ENCODE measurements at places on chromosomes 7 and 10.

GRCh38 chr7:118492466-118492865 lies 268.0 kb downstream of the ANKRD7 start:
- no peaks in the 10 kb centered on the region for H3K36me3 ChIP-seq
- no peak overlapping the region for H3K27ac ChIP-seq
- H3K27me3 ChIP-seq = no peaks in the 10 kb centered on the region
- ATAC-seq = no peak

GRCh38 chr7:437329-438251 lies 82.1 kb downstream of the PDGFA start:
- H3K4me3 ChIP-seq = no peak overlapping the region
- ATAC-seq = no peak
- H3K4me1 ChIP-seq = no peaks in the 10 kb centered on the region
- H3K27me3 ChIP-seq = peaks cover 25% of the 10 kb centered on the region
- no peaks in the 10 kb centered on the region for H3K36me3 ChIP-seq

DNA sequence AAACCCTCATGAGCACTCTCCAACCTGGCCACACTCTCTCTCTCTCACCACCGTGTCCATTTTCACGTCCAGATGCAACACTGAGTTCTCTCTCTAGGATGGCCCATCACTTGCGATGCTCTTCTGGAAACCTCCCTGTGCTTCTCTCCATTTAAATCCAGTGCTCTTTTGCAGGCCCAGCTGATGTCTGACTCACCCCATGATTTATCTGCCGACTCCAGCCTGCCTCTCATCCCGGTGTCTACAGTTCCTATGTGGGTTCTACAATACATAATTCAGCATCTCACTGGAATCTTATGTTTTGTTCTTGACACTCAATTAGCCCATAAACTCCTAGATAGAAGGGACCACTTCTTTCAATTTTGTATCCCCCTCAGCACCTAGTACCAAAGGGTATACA lies 5.0 kb downstream of the TPK1 start:
- peaks cover 5% of the 10 kb centered on the region for H3K36me3 ChIP-seq
- H3K4me1 ChIP-seq = peaks cover 15% of the 10 kb centered on the region
- H3K4me3 ChIP-seq = no peak overlapping the region
- no peak overlapping the region for H3K27ac ChIP-seq

- H3K36me3 ChIP-seq = peaks cover 62% of the 10 kb centered on the region
- no peak overlapping the region for H3K27ac ChIP-seq
- no peak for ATAC-seq
- peaks cover 17% of the 10 kb centered on the region for H3K4me1 ChIP-seq
- no peaks in the 10 kb centered on the region for H3K27me3 ChIP-seq
- H3K4me3 ChIP-seq = no peak overlapping the region
Observed at GRCh38 chr7:24869572-24869971, 110.4 kb downstream of the OSBPL3 start.

- ATAC-seq = no peak
- H3K27ac ChIP-seq = peak overlapping the region; percentile 96
- peaks cover 81% of the 10 kb centered on the region for H3K36me3 ChIP-seq
Observed at GRCh38 chr10:62076891-62077290, 175.4 kb downstream of the ARID5B start.

DNA sequence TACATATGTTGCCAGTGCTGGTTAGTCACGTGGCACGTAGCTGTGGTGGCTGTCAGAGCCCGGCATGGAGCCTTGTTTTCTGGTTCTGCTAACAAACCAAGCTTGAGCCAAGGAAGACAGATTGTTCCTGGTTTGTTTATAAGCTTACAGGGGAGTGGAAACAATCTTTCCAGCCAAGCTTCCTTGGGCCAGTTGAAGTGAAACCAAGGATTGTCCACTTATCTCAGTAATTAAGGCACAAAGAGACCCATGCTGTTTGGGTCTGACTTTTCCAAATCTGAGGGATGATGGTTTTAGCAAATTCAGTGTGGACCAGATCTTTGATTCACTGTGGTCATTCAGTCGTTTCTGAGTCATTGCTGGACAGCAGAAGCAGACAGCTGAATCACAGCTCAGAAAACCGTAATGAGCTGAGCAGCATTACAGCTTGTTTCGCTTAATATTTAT lies 297.3 kb upstream of the COBL start:
- H3K27me3 ChIP-seq = no peaks in the 10 kb centered on the region
- no peaks in the 10 kb centered on the region for H3K4me1 ChIP-seq
- H3K4me3 ChIP-seq = no peak overlapping the region
- no peak for ATAC-seq

DNA sequence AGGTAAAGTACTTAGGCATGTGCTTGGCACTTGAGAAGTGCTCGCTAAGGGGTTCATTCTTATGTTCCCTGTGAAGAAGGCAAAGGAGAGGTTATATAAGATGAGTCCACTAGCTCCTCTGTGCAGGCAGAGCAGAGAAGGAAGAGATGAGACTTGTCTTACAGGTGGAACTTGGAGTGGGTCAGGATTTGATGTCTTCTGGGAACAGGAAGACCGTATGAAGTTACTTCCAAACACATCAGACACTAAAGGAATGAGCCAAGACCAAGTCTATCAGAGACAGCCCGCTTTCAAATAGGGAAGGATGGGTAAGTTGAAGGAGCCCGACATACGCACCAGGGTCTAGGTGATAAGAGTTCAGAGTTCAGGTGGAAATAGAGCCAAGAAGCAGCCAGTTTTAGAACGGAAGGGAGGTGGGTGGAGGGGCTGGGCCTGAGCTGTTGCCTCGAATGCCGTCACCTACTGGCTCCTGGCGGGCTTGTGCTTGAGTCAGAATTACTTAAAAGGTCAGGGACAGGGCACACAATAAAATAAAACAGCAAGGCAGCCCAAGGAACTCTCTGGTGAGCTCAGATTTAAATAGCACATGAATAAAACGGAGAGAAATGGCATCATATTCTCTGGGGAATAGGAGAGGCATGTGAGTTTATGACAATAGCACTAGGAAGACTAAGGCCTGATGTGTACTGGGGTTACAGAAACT lies 56.1 kb upstream of the GRB10 start:
- ATAC-seq = no peak
- peaks cover 13% of the 10 kb centered on the region for H3K27me3 ChIP-seq
- no peak overlapping the region for H3K4me3 ChIP-seq
- H3K36me3 ChIP-seq = no peaks in the 10 kb centered on the region
- H3K4me1 ChIP-seq = no peaks in the 10 kb centered on the region
- no peak overlapping the region for H3K27ac ChIP-seq

- H3K4me3 ChIP-seq = no peak within 1 kb of the TSS
- H3K27ac ChIP-seq = no peak within 1 kb of the TSS
- ATAC-seq = peak; percentile 18
- no peaks in the 10 kb centered on the region for H3K36me3 ChIP-seq
- H3K4me1 ChIP-seq = no peaks in the 10 kb centered on the region
Observed at GRCh38 chr10:43371418-43371817, at the start of gene FXYD4. TSS of gene FXYD4 (plus strand) at chr10:43371636. CDS start at chr10:43373747, 2,111 bp downstream.

DNA sequence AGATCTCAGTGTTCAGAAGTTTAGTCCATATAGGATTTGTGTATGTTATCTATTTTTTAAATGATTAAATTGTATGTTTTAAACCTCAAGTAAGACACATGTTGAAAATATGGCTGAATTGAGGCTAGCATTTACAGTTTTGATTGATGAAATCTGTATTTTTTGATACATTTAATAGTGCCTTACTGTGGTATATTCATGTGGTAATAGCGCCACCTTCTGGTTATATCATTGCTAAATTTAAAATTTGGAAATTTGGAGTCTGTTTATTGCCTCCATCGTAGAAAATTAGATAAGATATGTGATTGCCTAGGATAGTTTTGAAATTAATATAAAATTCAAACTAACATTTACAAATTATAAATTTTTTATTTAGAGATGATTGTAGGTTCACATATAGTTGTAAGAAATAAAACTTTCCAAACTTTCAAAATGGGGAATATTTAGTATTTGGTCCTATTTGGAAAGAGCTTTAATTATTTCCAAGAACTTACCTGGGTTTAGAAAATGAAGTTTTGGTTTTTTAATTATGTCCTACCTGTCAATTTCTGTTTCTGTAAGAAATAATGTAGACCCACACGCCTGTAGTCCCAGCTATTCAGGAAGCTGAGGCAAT lies 19.1 kb upstream of the ARMS2 start:
- no peak for ATAC-seq
- H3K4me1 ChIP-seq = no peaks in the 10 kb centered on the region
- H3K4me3 ChIP-seq = no peak overlapping the region
- H3K27me3 ChIP-seq = no peaks in the 10 kb centered on the region
- H3K36me3 ChIP-seq = no peaks in the 10 kb centered on the region

DNA sequence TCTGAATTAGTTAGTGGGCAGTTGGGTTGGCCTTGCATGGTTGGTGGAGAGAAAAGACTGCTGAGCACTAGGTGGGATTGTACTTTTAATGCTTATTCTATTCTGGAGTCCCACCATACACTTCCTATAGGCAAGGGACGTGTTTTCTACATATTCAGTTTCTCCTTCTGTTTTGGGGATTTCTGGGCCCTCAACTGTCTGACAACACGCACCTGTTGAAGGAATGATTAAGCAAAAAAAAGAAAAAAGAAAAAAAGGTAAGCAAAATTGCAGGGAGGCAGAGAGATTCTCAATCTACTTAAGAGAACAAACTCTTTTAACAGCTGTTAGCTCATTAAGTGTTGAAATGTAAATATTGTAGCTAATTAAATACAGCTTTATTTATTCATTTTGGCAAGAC lies 541.3 kb downstream of the CALN1 start:
- no peak overlapping the region for H3K27ac ChIP-seq
- no peaks in the 10 kb centered on the region for H3K27me3 ChIP-seq
- ATAC-seq = no peak
- no peak overlapping the region for H3K4me3 ChIP-seq

- H3K27me3 ChIP-seq = peaks cover 18% of the 10 kb centered on the region
- no peak overlapping the region for H3K27ac ChIP-seq
- H3K4me3 ChIP-seq = no peak overlapping the region
- ATAC-seq = no peak
Observed at GRCh38 chr10:104190695-104191094, 41.5 kb downstream of the CFAP43 start.

GRCh38 chr10:109889867-109890266 lies 33.4 kb downstream of the XPNPEP1 start:
- H3K36me3 ChIP-seq = peaks cover 30% of the 10 kb centered on the region
- ATAC-seq = no peak
- peaks cover 9% of the 10 kb centered on the region for H3K4me1 ChIP-seq
- no peaks in the 10 kb centered on the region for H3K27me3 ChIP-seq
- no peak overlapping the region for H3K4me3 ChIP-seq

DNA sequence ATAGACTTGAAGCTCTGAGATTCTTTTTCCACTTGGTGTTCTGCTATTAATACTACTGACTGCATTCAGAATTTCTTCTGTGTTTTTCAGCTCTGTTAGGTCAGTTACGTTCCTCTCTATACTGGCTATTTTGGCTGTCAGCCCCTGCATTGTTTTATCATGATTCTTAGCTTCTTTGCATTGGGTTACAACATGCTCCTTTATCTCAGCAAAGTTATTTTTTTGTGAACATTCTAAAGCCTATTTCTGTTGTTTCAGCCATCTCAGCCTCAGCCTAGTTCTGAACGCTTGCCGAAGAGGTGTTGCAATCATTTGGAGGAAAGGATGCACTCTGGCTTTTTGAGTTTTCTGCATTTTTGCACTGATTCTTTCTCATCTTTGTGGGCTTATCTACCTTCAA lies 201.5 kb upstream of the GNAI1 start:
- no peak overlapping the region for H3K4me3 ChIP-seq
- no peaks in the 10 kb centered on the region for H3K27me3 ChIP-seq
- H3K36me3 ChIP-seq = no peaks in the 10 kb centered on the region
- no peak overlapping the region for H3K27ac ChIP-seq
- no peaks in the 10 kb centered on the region for H3K4me1 ChIP-seq

GRCh38 chr10:34010891-34011290 lies 676.4 kb upstream of the NRP1 start:
- no peaks in the 10 kb centered on the region for H3K36me3 ChIP-seq
- H3K27ac ChIP-seq = no peak overlapping the region
- H3K27me3 ChIP-seq = no peaks in the 10 kb centered on the region
- H3K4me3 ChIP-seq = no peak overlapping the region
- ATAC-seq = no peak
- H3K4me1 ChIP-seq = no peaks in the 10 kb centered on the region

DNA sequence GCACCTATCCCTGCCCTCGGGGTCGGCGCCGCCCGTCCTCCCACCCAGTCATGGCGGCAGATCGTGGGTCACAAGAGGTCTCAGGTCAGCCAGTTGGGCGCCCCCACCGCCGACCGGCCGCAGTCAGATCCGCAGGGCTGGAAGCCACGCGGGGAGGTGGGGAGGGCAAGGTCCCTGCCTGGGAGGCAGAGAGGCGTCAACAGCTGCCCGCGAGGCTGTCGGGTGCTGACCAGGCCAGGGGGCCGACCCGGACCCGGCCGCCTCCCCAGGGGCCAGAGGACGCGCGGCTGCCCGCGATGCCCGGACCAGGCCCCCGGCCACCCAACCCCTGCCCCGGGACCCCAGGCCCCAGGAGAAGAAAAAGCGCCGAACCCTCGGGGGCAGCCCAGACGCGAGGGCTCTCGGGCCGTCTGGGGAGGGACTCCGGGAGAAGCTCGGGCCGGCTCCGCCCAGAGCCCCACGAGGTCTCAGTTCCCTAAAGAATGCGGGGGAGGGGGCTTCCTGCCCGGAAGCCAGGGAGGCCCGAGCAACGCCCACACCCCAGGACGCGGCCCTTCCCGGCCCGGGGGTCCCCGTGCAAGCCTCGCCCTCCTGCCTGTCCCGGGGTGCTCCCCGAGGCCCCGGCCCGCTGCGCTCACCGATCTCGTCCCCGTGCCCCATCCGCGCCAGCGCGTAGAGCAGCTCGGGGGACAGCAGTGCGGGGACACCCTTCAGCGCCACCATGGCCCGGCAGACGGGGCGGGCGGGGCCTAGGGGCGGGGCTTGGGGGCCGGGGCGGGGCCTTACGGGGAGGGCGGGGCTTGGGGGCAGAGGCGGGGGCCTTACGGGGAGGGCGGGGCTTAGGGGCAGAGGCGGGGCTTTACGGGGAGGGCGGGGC lies at the start of gene FUOM:
Gene FUOM (minus strand): TSS at position 735 of the 877 bp plus-strand sequence. CDS start 12 bp downstream, at position 723.
- H3K36me3 ChIP-seq = peaks cover 9% of the 10 kb centered on the region
- peaks cover 46% of the 10 kb centered on the region for H3K4me1 ChIP-seq
- no peaks in the 10 kb centered on the region for H3K27me3 ChIP-seq
- H3K27ac ChIP-seq = peak within 1 kb of the TSS; percentile 24
- ATAC-seq = peak; percentile 82

- no peak for ATAC-seq
- no peaks in the 10 kb centered on the region for H3K27me3 ChIP-seq
- H3K4me3 ChIP-seq = no peak overlapping the region
- peak overlapping the region; percentile 92 for H3K27ac ChIP-seq
- peaks cover 15% of the 10 kb centered on the region for H3K36me3 ChIP-seq
Observed at GRCh38 chr7:77407906-77408305, 8.2 kb downstream of the GSAP start.

DNA sequence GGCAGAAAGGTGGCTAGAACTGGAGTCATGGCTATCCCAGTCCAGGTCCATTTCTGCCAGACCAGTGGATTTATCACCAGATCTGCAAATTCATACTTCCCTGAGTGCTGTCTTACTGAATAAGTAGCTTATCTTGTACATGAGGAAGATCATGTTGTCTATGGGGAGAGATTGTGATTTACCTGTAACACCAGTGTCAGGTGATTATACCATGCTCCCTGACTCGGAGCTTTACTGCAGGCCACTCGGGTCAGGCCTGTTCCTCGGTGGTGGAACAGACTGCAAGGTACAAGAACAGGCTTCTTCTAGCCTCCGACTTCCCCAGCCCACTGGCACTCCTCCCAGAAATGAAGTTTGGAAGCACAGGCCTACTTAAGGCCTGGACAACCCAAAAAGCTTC lies 42.6 kb upstream of the DLG5 start:
- no peak for ATAC-seq
- no peaks in the 10 kb centered on the region for H3K4me1 ChIP-seq
- H3K4me3 ChIP-seq = no peak overlapping the region
- H3K36me3 ChIP-seq = peaks cover 6% of the 10 kb centered on the region
- H3K27ac ChIP-seq = no peak overlapping the region
- peaks cover 10% of the 10 kb centered on the region for H3K27me3 ChIP-seq
